Kidney glomerular epithelial cell (primary cell): ENCODE measurements at places on chromosomes 3 and 15.

- no peak for DNase-seq
These were observed 46.0 kb downstream of the FSIP1 start for GRCh38 chr15:39736412-39737195.

DNA sequence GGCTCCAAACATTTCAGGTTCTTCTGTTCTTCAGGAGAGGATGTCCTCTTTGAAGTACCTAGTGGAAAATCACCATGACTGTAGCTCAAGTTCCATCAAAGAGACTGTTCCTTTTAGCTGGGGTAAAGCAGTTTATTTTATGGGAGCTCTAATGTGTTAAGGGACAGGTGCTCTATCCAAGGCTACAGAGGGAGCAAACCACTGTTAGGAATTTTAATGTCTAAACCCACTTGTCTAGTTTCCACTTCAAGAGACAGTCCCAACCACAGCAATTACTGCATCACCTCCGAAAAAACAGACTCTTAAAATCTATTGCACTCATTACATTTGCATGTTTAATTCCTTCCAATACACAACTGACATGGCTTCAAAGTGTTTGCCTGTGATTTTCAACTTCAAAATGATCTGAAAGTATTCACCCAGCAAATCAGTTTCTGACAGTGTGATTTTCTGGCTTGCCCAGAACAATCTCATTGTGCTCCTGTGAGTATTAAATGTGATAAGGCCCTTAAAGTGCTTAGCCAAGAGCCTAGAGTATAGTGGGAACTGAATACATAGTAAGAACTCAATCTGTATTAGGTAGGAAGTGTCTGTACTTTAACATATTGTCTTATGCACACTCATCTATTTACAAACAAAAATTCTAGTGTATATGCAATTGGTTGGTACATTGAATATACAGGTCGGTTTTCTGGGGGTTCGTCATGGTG, 266.5 kb upstream of the CCDC54 start:
- DNase-seq: no peak

- peak; percentile 61 for DNase-seq
These were observed 52.1 kb downstream of the ITGB5 start for GRCh38 chr3:124834723-124835718.

- no peak for DNase-seq
These were observed 20.8 kb upstream of the SRP14 start for GRCh38 chr15:40059821-40060220.

GRCh38 chr15:37873336-37873735, 61.1 kb upstream of the TMCO5A start:
- no peak for DNase-seq

GRCh38 chr3:55486101-55486856, 827 bp downstream of the WNT5A start:
- peak; percentile 53 for DNase-seq

- DNase-seq: no peak
These were observed 33.8 kb downstream of the FAH start for GRCh38 chr15:80186597-80186996.

DNA sequence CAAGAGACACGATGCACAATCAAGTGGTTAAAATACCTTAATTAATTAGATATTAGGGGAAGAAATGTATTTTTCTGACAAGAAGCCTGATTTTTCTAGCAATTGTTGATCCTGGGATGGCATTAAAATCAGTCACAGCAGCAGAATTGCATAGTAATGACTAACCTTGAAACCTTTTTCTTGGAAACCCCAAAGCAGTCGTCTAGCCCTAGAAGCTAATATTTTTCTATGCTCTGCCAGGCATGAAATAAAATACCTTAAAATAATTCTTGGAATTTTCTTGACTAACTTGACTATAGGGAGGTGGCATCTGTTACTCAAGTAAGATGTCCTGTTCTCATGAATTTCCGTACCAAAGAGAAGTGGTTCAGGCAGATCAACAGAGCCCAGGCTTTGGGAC, 204.1 kb downstream of the THRB start:
- peak; percentile 85 for DNase-seq

GRCh38 chr3:71132995-71133730, 450.4 kb downstream of the FOXP1 start:
- peak; percentile 21 for DNase-seq

GRCh38 chr3:47082519-47082918, 81.4 kb downstream of the SETD2 start:
- no peak for DNase-seq

DNA sequence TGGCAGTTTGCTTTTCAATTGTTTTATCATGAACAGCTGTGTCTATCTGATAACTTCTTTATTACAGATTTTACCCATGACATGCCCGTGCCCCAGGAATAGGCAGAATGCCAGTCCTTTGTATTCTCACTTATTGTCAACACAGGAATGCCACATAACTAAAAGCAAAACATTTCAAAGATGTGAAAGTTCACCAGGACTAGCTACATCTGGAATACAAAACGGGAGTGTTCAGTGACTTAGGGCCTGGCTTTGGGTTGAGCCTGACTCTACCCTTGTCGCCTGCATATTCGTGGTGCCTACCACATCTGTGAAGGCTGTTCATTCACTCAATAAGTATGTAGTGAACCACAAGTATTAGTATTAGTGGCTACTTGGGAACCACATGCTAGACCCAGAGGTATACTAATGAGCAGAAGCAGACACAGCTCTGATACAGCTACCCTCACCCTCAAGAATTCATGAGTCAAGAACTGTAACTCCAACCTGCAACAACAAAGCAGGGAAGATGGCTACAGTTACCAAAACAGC, 2.9 kb downstream of the TNFSF10 start:
- peak; percentile 62 for DNase-seq

- no peak for DNase-seq
These were observed 88.7 kb downstream of the CACNA2D3 start for GRCh38 chr3:54211097-54211496.

- no peak for DNase-seq
These were observed 31.6 kb downstream of the ISL2 start for GRCh38 chr15:76368122-76368621.

- no peak for DNase-seq
These were observed 26.5 kb downstream of the FBXO40 start for GRCh38 chr3:121619691-121620090.

- no peak for DNase-seq
These were observed 19.5 kb upstream of the TIMP4 start for GRCh38 chr3:12178091-12178820.

GRCh38 chr15:27743638-27744037, 355.5 kb downstream of the OCA2 start:
- DNase-seq: no peak

DNA sequence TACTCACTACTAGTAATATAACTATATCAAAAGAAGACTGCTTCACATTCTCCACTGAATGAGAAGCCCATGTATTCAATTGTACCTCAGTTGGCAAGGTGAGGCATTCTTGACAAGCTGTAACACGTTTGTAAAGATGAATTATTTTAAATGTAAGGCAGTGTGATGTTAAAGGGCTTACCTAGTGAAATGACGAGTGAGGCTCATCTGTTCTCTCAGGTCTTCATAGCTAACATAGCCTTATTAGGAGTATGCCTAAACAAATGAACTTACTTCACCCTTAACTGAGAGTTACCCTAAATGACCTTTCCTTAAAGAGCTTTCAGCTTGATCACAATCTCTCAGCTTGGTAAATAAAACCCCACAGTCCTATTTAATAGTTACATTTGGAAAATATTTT, 127.3 kb downstream of the FEZF2 start:
- DNase-seq: no peak

DNA sequence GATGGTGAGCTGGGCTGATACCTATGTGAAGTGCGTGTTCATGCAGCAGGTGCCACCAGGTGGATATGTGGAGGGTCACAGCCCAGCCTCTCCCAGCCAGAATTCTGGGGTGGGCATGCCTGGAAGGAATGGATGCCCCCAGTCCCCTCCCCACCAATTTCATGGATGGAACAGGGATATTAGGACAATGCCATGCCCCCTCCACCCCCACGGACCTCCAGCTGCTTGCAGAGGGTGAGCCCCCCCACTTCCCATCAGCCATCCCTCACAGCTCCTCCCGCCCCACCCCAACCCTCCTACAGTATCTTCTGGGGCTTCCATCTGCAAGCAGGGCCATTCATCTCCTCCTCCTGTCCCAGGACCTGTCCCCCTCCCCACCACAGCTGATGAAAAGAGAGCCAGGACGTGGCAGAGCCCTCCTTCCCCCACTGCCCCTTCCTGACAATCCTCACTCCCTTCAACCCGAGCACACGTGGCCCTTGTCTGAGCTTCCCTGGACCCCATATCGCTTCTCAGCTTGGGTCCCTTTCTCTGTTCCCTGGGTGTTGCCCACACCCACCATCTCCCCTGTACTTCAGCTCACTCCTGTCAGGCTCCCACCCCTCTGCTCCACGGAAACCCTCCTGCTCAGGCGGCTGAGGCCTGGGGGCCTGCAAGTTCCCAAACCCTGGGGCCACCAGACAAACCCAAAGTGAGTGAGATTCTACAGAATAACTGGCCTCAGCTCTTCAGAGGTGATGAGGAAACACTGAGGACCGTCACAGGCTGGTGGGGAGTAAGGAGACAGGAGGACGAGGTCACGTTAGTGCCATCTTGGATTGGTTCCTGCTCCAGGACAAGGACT, 2.8 kb upstream of the SEMA3G start:
- DNase-seq: no peak

GRCh38 chr15:66876421-66876730, 174.3 kb downstream of the SMAD6 start:
- no peak for DNase-seq

DNA sequence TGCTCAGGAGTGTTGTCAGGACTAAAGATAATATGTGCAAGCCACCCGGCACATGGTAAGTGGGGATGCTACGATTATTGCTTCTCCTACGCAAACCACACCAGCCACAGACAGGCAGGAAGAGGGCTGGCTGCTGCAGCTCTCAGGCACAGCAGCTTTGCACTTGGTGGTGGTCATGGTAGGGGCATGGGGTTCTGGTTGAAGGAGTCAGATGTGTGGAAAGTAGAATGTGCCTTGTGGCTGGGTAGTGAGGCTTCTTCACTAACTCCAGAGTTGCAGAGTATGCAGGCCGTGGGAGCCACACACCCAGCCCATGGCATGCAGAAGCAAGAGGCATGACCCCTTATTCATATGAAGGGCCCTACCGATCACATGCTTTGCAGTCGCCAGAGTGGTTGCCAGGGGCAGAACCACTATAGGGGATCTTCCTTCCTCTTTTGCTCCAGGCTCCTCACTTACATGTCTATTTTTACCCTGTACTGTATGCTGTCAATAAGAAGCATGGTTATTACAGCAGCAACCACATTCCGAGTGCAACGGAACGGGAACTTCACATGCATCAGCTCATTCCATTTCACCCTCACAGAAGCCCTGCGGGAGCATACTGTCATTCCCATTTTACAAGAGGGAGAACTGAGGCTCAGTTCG, 59.2 kb upstream of the HERC1 start:
- no peak for DNase-seq

DNA sequence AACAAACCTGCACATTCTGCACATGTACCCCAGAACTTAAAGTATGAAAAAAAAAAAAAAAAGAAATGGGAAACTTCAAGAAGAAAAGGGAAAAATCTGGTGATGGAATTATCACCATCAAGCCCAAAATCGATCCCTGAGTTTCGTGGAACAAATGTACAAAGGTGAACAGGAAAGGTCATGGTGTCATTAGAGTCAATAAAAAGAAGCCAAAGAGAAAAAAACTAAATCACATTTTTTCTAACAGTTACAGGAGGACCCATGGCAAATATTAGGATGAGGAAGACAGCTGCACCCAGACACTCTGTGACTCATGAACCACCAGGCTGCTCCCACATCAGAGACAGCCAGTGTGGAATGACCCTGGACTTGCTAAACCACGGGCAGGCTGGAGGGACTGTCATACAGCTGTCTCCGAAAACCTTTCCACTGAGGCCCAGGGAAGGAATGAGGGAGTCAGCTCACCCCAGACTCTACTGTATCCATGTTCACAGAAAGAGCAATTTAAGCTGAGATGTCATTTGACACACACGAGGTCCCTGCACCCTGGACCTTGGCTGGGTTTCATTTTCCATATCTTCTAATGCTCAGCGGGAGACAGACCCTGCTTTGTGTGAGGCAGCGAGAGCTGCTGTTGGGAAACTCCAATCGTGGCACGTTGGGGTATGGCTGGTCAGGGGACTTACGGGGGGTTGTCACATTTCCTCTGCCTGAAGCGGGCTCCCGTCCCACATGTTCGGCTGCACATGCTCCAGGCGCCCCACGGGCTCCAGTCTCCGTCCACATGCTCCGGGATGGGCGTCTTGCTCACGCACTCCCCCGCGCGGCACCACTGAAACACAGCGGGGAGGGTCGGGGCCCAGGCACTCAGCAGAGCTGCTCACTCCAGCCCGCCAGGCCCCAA, 210.2 kb downstream of the ADAMTS17 start:
- DNase-seq: no peak

- no peak for DNase-seq
These were observed 215.7 kb upstream of the FEZF2 start for GRCh38 chr3:62589078-62589477.
